GM12891 (cell line): ENCODE measurements at places on chromosomes 16 and 17.

- no peak for DNase-seq
Measured at GRCh38 chr17:77690271-77691161, 268.0 kb upstream of the TNRC6C start.

DNA sequence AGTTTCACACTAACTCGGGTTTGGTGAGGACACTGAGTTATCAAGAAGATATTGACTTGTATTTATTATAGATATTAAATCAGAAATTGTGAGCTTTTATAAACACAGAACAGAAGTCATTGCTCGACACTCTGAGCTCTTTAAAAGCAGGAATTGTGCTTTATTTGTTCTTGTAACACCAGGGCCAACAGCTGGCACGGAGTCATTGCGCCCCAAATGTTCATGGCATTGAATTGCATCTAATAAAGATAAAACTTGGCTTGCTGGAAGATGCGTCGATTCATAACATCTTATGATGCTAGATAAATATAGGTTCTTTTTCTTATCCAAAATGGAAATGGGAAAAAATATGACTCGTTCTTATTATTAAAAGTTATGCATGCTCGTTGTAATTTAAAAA lies 11.8 kb upstream of the MLYCD start:
- no peak for DNase-seq

DNA sequence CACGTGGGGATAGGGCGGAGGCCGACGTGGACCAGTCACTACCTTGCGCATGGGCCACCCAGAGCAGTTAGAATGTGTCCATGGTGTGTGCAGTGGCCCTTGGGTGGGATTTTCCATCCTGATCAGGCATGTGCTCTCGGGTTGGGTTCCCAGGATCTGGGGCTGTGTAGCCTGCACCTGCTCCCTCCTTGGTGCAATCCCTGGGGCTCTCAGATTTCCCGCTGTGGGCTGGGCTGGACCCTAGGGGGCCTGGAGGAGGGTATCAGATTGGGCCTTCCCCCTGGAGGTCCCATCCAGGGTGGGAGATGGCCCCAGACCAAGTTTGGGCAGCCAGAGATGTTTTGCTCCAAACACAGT lies 1.3 kb downstream of the SMTNL2 start:
- no peak for DNase-seq

DNA sequence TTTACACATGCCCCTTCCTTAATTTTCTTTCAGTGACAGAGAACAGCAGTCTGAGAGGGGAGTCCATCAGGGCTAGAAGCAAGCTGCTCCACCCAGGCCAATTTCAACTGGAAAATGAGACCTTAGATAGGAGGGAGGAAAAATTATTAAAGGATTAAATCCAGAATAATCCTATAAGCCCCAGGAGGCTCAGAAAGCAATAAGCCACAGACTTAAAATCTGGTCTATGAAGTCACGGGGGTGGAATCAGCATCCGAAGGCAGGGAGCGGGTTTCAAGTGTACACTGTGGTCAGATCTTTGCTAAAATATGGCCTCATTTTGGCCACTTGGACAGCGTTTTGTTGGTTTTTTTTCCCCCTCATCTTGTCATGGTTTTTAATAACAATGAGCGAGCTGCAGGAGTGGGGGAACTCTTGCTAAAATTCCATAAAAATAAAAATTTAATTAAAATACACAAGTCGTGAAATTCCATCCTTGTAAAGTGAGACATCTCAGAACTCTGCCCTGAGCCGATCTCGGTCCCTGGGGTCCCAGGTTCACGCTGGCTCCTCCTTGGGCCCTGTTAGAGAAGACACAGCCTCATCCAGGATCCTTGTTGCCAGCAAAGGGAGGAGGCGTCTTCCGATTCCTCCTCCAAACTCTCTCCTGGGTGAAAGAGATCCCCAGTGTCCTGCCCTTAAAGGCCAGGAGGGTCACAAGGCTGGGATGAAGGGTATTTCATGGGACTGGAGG lies 51.6 kb upstream of the ETV4 start:
- no peak for DNase-seq

- no peak for DNase-seq
Measured at GRCh38 chr16:26155221-26155620, 463.5 kb downstream of the HS3ST4 start.

GRCh38 chr16:57590654-57591085 lies 37.8 kb upstream of the ADGRG1 start:
- no peak for DNase-seq

GRCh38 chr17:37100231-37100630 lies 151.5 kb downstream of the AATF start:
- no peak for DNase-seq

- no peak for DNase-seq
Measured at GRCh38 chr16:66948837-66949225, 12.2 kb upstream of the CES3 start.

DNA sequence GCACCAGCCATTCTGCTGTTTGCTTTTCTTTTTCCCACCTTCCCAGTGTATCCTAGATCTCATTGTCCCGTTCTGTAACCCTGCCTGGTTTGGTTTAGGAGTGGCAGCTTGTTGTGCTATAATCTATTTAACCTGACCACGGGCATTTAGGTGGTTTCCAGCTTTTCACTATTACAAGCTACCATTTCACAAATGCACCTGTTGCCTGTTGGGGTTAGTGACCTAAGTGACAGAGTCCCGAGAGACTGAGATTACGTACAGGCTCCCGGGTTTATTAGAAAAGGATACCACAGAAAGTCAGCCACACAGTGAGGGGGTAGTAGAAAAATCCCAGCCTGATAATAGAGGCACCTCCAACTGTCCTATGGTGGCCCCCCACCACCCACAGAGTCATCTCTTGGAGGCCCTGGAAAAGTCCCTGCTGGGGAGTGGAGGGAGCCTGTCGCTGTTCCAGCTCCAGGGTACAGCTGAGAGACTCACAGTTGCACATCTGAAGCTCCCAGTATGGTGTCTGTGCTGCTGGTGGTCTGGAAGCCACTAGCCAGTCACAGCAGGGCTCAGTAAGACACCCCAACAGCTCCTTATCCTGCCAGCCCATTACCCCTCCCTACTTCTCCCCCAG lies 21.2 kb downstream of the CLEC16A start:
- DNase-seq, result no peak

DNA sequence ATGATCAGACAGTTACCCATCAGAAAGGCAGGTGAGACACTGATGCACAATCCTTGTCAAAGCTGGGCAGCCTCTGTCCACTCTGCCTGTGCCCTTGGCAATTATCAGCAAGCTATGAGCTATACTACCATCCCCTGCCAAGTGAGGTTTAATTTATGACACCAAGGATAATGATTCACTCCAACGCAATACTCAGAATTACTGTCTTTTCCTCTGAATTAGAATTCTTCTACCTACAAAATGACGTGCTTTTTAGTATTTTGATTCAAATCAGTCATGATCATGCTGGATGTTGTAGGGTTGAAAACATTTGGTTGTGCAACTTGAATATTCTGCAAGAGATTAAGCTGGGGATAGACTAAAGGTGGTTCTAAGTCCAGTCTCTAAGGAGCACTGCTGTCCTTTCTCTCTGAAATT lies 116.8 kb upstream of the SOX9 start:
- no peak for DNase-seq

DNA sequence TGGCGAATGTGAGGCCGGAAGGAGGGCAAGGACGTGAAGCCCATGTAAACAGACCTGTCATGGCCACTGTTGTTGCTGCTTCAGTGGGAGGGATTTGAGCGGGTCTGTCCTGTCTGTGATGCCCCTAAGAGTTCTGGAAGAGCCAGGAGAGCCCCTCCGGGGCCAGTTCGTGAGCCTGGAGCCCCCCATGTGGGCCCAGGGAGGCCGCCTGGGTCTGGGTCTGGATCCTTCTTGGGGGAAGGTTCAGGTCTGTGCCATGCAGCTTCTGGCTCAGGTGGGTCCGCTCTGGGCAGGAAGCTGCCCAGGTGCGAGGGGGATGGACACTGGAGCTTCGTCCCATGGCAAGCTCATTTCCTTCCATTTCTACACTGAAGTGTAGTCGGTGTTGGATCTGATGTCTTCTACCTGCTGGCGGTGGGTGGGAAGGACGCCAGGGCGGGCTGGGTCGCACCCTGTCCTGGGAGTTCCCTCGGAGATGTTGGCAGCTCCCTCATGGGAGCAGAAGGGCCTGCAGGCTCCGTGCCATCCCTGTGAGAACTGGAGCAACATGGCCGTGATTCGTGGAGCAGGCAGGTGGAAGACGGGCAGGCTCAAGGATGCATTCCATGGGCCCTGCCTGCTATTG lies 11.2 kb upstream of the WFIKKN1 start:
- no peak for DNase-seq

DNA sequence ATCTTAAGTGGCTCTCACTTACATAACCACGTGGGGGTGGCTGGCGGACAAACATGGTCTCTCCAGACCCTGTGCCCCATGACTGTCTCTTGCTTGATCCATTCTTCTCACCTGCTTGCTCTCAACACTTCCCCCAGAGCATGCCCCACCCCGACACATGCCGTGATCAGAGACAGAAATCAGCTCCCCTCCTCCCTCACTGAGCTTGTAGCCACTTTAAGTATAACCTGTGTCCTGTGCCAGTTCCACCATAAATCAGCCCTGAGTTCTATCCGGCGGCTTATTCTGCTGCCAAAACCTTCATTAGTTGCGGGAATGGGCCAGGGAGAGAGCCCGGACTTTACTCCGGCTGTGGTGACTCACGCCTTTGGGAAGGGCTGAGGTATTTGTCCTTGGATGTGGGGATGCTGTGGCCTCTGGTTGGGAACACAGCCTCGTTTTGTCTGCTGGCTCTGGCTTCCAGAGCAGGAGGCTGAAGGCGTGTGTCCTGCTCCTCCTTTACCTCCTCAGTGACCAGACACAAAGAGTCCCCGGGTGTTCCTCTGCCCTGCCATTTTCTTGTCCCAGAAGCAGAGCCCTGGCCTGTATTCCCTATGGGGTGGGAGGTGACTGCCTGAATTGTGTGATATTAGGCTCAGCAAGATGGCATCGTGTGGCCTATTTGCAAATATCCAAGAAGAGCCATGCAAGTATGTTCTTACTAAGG lies 21.1 kb downstream of the ANKRD40 start:
- no peak for DNase-seq

- no peak for DNase-seq
Measured at GRCh38 chr17:48497103-48497502, 33.7 kb downstream of the HOXB1 start.

GRCh38 chr17:56599088-56599487 lies 5.6 kb downstream of the NOG start:
- no peak for DNase-seq

DNA sequence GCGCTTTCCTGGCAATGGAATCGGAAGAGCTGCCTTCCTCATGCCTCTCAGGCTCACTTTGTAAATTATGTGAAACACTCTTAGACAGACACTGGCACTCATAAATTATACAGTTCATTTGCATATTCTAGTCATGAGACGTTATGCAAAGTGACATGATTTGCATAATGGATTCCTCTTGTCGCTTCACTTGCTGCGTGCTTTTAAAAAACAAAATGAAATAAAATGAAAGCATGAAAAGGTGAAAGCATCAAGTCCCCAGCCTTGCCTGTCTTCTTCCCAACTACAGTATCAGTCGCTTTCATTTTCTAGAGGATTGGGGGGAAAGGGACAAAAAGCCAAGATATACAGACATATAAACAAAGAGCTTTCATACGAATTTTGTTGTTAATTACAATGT lies 252.8 kb upstream of the PMFBP1 start:
- DNase-seq, result no peak

GRCh38 chr17:43768382-43768781 lies 9.8 kb upstream of the SOST start:
- peak; percentile 43 for DNase-seq

- peak; percentile 53 for DNase-seq
Measured at GRCh38 chr16:66588981-66589713, 9.9 kb downstream of the CMTM2 start.

DNA sequence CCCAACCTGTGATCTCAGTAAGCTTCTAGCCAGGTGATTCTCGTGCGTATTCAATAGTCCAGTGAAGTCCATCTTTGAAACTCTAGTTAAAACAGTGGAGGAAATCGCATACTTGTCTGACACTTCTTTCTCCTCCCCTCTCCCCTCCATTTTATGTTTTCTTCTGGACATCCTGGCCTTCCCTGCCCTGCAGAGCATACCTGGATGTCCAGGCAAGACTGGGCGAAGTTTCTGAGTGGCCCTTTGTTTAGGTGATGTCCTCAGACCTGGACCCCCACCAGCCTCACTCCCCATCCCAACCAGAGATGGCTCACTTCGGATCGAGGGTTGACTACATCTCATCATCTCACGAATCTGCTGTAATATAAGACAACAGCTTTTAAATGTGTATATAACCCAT lies 65.7 kb downstream of the CCDC182 start:
- DNase-seq, result no peak

GRCh38 chr16:11169641-11170040 lies 86.4 kb downstream of the SOCS1 start:
- no peak for DNase-seq

- no peak for DNase-seq
Measured at GRCh38 chr16:30429418-30429677, 482 bp downstream of the DCTPP1 start.

GRCh38 chr16:77683397-77684180 lies 38.7 kb upstream of the NUDT7 start:
- DNase-seq, result no peak

DNA sequence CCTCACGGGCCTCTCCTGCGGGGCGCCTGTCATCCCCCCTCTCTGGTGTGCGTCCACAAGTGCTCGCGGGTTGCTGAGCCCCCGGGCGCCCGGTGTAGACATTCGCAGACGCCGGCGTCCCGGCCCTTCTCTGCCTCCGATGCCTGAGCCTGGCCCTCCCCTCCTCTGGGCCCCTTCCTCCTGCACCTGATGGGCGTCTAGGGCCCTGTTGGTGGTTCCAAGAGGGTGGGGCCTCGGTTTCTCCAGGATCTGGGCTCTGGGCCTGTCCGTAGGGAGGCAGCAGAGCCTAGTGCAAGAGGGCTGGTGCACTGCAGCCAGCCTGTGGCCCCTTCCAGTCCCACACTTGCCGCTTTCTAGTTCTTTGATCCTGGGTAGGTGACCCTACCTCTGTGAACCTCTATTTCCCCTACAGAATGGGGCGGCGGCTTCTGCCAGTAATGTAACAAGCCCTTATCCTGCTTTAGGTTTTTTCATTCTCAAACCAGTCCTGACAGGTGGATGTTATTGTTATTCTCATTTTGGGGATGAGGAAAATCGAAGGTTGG lies 623 bp downstream of the E4F1 start:
- DNase-seq, result no peak

DNA sequence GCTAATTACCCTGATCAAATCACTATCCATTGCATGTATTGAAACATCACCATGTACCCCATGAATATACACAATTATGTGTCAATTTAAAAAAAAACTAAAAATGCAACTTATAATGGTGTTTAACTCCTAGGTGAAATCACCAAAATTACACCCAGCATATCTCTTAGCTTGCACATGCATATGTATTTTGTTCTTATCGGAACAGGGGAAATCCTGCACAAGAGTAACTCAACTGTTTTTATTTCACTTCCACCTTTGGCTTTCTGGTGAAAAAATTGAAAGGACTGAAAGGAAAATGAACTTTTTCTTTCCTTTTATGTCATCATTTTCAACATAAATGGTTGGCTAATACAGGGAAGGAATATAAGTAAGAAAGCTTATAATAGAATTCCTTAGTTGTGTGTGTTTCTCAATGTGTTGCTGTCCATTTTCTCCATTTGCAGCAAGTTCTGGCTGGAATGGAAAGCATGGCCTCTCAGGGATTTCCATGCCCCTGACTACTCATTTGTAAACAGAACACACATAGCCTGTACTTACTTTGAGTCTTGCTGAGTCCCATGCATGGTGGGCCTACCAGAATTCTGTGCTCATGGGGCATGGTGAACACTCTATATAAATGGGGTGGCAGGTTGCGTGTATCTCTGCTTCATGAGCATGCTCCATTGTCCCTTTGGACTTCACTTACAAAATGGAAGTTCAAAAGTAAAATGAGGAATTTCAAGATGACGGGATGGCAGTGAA lies 462.0 kb downstream of the HS3ST3B1 start:
- no peak for DNase-seq

- DNase-seq, result no peak
Measured at GRCh38 chr17:45800816-45801215, 16.7 kb downstream of the CRHR1 start.
